Activated CD4-positive, alpha-beta T cell treated with anti-CD3 and anti-CD28 coated beads, Interleukin-2, Interleukin-6, amounts not matched to agents 100 ng/mL and 50 ng/mL, durations not matched to agents 16 hours and 8 hours (primary cell): ENCODE measurements at places on chromosomes 12 and 14.

GRCh38 chr12:95554532-95555071 is 3.3 kb upstream of the USP44 start:
- no peak for DNase-seq

DNA sequence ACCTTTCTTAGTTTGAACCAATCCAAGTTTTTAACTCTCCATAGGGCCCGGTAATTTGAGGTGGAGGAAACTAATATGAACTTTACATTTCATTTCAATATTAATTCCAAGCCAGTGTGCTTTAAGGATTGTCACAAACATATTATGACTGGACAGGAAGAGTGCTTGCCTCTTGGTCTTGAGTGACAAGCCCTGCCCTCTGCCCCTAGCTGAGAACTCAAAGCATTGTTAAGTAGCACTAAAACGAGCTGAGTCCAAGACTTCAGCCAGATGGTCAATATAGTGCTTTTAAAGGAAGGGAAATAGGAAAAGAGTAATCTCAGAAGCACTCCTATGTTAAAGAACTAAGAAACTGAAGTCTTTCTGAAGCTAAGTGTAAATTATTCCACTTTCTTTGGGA is 17.1 kb downstream of the TRMT5 start:
- DNase-seq: no peak

DNA sequence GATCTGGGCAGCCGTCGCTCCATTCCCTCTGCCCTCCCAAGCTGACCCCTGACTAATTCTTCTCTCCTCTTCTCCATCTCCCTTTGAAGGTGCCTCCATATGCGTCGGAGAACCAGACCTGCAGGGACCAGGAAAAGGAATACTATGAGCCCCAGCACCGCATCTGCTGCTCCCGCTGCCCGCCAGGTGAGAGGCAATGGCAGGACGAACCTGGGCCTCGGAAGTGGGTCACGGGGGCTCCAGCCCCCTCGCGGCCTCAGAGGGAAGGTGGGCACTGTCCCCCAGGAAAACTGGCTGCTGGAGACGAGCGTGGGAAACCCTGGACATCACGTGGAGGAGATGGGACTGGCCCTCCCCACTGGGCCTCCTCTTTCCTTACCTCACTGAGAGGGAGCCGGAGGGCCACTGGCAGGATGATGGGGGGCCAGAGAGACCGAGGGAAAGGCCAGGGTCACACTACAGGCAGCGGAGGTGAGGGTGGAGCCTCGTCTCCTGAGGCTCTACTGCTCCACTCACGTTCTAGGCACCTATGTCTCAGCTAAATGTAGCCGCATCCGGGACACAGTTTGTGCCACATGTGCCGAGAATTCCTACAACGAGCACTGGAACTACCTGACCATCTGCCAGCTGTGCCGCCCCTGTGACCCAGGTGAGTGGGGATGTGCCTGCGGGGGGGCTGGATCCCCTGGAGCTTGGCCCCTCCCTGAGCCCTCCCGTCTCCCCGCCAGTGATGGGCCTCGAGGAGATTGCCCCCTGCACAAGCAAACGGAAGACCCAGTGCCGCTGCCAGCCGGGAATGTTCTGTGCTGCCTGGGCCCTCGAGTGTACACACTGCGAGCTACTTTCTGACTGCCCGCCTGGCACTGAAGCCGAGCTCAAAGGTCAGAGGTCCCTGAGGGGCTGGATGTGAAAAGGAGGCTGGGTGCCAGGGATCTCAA is 806 bp downstream of the LTBR start:
- no peak for DNase-seq

DNA sequence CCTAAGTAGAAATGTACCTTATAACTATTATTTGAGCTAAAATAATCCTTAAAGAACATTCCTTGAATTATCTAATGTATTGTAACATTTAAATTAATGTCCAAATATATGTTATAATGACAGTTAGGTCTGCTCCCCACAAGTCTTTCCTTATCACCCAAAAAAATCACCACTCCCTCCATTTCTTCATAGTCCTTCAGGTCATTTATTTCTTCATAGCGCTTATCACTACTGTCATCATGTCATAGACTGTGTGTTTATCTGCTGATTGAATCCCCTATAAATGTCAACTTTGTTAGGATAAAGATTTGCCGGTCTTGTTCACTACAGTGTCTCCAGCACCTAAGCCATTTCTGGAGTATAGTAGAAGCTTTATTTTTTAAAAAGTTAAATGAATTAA is 12.0 kb downstream of the LUM start:
- no peak for DNase-seq

DNA sequence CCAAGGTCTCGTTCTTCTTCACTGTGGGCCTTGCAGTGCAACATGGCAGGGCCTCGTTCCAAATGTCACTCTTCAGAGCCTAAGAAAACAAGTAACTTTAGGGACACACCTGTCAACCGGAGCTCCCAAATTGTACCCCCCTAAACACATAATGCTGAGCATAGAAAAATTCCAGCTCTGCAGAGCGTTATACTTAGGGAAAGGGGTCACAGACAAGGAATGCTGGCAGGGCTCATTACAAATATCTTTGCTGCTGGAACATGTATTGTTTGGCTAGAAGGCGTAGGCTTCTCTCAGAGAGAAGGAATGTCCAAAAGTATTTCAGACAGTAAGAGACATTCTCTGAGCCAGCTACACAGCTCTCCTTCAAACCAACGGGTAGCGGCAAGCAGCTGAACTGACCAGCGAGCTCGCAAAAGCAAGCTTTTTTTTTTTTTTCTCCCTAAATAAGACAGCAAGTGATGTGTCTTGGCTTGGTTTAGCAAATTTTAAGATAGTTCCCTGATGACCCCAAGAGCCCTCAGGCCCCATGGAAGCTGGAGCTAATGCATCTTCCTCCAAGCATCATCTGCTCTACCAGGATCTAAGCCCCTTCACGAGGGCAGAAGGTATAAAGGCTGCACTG is 24.5 kb downstream of the SSH1 start:
- no peak for DNase-seq

DNA sequence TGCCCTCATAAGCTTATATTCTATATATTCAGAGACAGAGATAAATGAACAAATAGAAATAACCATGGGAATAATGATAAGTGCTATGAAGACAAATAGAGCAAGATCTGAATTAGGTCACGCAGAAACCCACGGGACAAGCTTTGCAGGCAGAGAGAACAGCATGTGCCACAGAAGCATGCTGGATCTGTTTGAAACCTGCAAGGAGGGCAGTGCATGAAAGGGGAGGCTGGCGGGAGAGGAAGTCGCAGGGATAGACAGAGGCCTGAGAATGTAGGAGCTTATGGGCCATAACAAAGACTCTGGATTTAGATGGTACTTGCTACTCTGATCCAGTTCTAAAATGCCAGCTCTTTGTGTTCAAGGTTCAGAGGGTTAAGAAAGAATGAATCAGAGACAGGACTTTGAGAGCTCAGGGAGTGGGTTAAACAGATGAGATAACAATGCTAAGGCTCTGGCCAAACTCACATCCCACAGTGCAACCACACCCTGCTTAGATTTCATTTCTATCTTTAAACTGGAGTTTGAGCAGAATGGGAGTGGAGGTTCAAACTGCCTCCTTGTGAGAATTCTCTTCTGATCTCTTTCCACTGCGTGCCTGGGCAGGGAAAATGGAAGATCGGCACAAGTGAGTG is 49.2 kb upstream of the PPP1R12A start:
- no peak for DNase-seq

DNA sequence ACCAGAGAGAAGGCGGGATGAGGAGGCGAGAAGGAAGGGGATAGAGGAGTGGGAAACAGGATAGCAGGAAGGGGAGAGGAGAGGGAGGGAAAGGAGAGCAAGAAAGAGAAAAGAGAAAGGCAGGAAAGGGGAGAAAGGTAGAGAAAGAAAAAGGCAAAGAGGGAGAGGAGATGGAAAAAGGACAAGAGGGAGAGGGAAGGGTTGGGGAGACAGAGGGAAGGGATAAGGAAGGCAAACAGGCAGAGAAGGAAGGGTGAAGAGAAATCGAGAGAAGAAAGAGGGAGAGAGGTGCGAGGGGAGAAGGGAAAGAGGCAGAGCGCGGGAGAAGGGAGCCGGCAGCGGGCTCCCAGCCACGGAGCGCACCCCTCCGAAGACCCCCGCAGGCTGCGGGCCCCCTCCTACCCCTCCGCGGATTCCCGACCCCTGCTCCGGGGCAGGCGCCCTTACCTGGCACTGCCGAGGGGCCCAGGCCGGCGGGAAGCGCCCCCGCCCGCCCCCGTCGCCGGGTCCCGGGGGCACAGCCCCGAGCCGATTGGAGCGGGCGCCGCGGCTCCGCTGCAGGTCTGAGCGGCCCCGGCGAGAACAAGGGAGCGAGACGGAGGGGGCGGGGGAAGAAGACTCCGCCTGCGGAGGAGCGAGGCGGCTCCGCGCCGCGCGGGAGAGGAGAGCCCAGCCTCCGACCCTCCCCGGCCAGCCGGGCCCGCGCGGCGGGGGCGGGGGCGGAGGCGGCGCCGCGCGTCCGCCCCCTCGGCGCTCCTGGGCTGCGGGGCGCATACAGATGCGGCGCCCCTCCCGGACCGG is at the start of gene CDH24:
TSS of gene CDH24 (minus strand) at position 565 of the 801 bp plus-strand sequence. CDS start 1,787 bp downstream, outside the sequence.
- peak; percentile 71 for DNase-seq

GRCh38 chr12:91367234-91367849 is 184.7 kb upstream of the DCN start:
- DNase-seq: peak; percentile 6

DNA sequence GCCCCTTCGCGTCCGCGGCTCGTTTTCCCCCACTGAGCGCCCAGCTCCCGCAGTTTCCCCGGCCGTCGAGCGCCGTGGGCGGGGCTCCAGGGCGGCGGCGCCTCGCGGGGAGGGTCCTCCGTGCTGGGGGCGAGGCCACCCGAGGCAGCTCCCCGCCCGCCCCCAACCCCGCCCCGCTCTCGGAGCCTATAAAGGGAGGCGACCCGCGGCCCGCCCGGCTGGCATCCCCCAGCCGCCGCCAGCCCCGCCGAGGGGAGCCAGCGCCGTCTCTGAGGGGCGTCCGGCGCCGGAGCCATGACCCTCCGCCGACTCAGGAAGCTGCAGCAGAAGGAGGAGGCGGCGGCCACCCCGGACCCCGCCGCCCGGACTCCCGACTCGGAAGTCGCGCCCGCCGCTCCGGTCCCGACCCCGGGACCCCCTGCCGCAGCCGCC is at the start of gene TAMALIN:
TSS of gene TAMALIN (plus strand) at position 221 of the 432 bp plus-strand sequence. CDS start at position 295, 74 bp downstream.
- peak; percentile 31 for DNase-seq

DNA sequence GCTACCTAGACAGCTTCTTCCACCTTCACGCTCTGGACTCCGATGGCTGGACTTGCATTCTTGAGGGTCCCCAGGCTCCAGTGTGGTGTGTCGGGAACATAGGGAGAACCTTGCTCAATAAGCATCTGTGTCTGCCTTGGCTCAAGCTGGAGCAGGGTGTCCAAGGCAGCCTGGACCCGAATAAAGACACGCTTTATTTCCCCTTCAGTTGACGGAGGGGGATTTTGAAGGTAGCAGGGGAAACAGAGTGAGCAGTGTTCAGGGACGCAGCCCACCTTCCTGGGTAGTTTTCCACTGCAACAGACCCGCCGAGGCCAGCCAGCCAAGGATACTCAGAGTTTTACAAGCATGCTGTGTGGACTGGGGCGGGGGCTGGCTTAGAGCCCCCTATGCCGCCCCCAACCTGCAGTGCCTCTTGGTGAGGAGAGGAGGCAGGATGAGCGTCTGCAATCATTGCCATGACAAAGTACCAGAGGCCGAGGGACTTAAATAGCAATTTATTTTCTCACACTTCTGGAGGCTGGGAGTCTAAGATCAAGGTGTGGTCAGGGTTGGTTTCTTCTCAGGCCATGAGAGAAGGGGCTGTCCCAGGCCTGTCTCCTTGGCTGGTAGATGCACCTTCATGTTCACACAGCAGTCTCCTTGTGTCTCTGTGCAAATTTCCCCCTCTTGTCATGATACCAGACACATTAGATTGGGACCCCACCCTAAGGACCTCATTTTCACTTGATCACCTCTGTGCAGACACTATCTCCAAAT is 201.2 kb downstream of the CHST11 start:
- no peak for DNase-seq

- DNase-seq: no peak
Measured at GRCh38 chr14:62234849-62235248, 472.6 kb downstream of the SNAPC1 start.

- no peak for DNase-seq
Measured at GRCh38 chr12:24505366-24506015, 443.4 kb downstream of the BCAT1 start.

DNA sequence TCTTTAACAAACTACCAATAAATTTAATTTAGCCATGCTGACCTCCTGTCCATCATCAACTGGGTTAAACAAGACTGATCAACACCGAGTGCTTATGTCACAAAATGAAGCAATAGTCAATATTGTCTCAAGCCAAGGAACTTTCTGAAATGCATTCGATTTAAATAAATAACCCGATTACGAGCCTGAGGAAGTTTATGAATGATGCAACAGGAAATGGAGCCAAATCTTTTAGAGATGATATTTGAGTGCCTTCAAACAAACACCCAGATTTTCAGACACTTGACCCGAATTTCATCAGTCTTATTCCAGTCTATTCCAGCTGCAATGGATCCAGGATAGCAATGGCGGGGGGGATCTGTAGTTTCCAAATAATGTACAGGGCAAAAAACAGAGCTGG is 27.9 kb downstream of the FAR2 start:
- no peak for DNase-seq

DNA sequence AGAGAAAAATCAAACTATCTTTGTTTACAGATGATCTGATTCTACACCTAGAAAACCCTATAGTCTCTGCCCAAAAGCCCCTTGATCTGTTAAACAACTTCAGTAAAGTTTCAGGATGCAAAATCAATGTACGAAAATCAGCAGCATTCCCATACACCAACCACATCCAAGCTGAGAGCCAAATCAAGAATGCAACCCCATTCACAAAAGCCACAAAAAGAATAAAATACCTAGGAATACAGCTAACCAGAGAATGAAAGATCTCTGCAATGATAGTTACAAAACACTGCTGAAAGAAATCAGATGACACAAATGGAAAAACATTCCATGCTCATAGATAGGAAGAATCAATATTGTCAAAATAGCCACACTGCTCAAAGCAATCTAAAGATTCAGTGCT is 265.7 kb downstream of the AEBP2 start:
- no peak for DNase-seq

DNA sequence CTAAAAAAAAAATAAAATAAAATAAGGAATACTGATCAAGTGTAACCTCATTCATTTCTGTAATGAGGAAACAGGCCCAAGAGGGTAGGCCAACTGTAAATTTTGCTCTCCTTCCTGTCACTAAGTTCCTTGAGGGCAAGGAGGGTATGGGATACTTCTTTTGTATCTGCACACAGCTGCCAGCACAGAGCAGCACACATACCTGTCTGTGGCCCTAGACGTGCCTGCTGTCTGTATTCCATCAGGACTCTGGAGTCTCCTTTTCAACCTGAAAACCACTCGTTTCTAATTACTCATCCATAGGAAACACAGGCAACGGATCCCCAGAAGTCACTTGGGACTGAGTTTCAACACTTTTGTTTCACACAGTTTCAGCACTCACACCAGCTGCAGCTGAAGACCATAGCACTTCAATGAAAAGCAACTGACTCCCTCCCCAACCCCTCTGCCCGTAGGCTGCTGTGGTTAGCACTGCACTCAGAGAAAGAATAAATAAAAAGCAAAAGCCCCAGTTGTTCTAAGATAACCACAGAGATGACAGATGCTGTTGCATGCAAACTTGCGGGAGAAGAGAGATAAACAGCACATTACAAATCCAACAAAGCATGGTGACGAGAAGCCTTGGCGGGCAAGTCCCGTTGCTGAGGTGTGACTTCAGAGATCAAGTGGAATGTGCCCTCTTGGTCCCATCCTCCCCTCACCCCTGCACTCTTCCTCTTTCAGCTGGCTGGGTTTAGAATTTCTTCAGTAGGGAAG is 24.9 kb downstream of the CRACR2A start:
- peak; percentile 86 for DNase-seq
